Skin of body (tissue), 3 donors: ENCODE measurements at places on chromosomes 1 and 21. TPM values are rescaled to one million over a fixed set of nuclear protein-coding genes. Genes with fewer than 3 reads are reported as not detected.

Gene ANKRD65
- total RNA-seq: 2.9 TPM

Gene APOBEC4
- total RNA-seq: not detected

DNA sequence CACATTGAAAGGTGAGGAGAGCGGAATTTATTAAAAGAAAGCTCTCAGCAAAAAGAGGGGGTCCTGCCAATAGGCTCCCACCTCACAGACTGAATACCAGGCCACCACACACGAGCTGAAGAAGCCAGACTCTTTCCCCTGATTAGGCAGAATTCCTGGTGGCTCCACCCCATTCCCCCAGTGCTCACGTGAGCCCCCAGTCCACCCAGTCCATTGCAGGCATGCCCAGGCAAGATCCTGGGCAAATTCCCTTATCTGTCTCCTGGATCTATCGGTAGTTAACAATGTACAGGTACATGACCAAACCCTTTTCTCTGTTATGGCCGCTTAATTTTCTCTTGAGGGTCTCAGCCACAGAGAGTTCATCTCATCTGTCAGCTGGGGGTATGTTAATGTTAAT lies 54.6 kb upstream of the BTG3 start:
- no peak for DNase-seq

Gene AMPD1
- total RNA-seq: 8.2 TPM
